ENCODE measurements at places on chromosomes 6 and 20.
A peak's percentile ranks its signal among the peaks of the same experiment; 100 is the strongest.

DNA sequence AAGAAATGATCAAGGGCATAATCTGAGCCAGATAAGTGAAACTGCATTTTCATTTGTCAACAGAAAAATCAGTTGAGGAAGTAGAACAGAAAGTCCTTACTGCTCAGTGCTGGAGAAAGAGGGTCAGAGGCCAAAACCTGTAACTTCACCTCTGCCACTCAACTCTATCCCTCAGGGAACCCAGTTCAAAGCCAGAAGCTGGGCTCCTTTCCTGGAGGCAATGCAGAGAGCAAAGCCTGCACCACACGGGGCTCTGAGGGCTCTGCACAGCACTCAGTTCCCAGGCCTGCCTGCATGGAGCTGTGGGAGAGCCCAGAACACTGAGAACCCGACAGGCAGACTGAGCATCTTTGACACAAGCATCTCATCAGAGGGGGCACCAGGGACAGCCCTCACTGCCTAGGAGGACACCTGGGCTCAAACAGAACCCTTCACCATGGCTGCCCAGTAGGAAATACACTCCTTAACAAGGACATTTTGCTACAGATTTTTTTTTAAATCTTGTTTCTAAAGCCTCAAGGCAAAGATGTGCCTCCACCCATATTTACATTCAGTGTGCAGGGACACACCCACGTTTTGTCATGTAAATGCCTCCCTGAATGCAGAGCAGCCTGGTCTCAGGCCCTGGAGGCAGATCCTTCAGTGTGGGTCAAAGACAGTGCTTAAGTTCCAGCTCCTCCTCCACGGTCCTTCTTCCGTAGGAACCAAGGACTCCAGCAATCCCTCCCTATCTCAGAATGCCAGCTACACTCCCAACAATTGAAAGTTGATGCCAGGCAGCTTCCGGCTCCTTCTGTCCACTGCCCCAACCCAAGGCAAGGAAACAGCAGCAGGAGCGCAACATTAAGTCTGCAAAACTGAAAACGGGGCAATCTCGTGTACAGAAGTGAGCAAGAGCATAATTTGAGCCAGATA, 6.6 kb downstream of the RNASET2 start:
- peak; percentile 70 for DNase-seq

DNA sequence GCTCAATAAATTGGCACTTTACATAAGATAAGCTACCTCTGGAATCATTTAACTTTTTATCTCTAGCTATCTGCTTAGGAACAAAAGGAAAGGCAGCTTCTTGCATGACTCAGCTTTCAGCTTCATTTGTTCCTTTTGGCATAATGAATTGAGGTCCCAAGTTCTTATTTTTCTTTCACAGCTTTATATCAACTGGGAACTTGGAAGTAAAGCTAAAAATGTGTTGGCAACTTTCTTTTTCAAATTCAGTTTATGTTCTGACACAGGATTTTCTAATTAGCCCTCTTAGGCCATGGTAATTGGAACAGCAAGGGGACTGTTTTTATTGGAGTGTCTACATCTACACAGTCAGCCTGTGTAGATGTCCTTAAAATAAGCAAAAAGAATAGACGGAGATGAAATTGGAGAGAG, 55.2 kb upstream of the MRAP2 start:
- DNase-seq, result no peak

DNA sequence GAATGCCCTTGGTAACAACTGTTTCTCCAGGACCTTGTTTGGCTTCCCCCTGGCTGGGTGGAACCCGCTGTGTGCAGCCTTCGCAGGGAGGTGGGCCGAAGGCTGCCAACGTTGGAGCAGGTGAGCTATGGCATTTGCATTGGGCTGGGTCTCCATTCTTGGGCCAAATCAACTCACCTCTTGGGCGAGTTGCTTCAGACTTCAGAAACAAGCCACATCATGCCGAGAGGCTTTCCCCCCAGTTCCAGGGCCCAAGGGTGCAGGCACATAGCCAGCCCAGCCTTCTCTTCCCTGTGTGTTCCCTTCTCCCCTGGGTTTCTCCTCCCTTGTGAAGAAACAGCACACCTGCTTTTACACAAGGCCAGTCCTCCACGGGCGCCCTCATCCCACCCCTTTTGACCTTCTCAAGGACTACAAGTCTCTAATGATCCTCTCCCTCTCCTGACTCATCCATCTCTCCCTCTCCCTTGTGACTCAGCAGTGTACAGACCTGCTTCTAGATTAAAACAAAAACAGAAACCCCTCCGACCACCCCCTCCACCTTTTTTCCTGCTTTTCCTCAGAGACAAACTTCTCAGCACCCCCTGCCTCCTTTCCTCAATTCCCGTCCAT, 41.6 kb downstream of the FAM209B start:
- no peak for DNase-seq

DNA sequence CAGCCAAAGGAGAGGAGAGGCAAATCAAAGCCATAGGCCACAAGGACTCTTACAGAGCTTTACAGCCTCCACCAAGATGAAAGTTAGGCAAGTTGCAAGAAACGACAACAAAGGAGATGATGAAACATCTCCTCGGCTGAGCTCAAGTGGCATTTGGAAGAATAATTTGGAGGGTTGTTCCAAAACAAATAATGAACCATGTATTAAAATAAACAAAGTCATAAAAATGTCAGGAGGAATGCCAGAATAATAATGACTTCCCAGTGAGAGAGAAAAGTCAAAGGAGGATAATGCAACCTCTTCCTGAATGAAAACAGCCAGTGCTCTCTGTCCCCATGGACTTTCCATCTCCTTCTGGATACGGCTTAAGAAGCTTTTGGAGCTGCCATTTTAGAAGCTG, 371.4 kb upstream of the ID4 start:
- no peak for DNase-seq

DNA sequence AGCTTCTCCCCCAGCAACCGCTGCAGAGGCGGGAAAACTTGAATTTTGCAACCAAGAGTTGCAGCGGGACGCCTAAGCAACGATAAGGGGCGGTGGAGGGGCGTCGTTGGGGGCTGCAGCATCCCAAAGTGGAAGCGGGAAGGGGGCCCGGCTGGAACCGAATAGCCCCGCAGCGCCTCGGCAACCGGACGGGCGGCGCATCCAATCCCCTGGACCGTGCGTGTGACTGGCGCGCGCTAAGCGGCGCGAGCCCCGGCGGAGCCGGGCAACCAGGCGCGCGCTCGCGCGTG, 670 bp upstream of the PARD6B start:
- no peak for DNase-seq

GRCh38 chr6:126091466-126091865, 105.1 kb downstream of the TRMT11 start:
- DNase-seq, result no peak

GRCh38 chr6:15145821-15146220, 100.0 kb upstream of the JARID2 start:
- DNase-seq, result peak; percentile 22

Measured in inflammatory macrophage treated with lipopolysaccharide for 4 hours (primary cell).